ENCODE measurements at places on chromosomes 1 and 21.
A peak's percentile ranks its signal among the peaks of the same experiment; 100 is the strongest.

DNA sequence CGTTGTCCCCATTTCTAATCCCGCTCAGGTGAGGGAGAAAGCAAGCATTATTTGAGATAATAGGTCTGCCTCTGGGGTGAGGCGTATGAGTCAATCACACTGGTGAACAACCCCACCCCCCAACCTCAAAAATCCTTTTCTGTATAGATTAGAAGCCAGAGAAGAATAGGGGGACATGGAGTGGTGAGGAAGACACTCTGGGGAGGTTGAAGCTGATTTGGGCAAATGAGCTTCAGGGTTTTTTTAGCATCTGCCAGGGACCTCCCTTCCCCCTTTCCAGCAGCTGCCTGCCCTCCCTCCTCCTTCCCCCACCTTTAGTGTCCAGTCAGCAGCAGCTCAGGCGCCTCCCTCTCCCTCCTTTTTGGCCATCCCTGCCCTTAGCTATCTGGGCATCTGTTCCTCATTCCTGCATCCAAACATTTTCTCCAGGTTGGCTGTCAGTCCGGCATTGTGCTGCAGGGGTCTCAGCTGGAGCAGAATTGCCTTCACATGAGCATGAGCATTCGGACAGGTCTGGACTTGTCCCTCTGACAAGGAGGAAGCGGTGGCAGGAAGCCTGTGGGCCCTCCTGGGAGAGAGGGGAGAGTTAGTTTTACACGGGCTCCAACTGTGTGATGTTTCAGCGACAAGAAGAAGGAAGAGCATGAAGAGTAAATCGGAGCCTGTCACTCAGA is 30.8 kb upstream of the PTGFRN start:
- DNase-seq: no peak

DNA sequence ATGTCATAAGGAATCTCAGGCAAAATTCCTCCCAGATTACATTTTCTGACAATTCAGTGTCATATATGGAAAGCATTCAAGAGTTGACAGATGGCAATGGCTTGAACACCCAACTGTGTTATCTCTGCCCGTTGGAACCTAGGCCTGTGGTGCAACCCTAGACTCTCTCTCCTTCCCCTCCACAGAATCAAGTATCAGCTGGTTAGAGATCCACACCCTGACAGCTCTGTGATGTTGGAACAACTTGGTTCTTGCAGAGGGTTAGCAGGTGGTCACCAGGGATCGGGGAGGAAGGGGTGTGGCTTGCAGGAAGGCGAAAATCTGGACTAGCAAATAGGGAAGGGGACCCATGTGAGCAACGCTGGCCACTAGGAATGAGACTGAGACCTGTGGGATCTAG is 26.3 kb downstream of the PCSK9 start:
- DNase-seq: no peak

GRCh38 chr1:160164121-160164520 is 12.7 kb downstream of the ATP1A4 start:
- DNase-seq: no peak

DNA sequence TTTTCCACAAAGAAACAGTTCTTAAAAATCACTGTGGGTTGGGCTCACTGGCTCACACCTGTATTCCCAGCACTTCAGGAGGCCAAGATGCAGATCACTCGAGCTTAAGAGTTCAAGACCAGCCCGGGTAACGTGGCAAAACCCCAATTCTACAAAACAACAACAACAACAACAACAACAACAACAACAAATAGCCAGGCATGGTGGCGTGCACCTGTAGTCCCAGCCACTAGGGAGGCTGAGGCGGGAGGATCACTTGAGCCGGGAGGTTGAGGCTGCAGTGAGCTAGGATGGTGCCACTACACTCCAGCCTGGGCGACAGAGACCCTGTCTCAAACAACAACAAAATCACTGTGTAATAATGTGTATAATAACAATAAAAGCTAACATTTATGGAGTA is 40.8 kb downstream of the CDCP2 start:
- DNase-seq: no peak

DNA sequence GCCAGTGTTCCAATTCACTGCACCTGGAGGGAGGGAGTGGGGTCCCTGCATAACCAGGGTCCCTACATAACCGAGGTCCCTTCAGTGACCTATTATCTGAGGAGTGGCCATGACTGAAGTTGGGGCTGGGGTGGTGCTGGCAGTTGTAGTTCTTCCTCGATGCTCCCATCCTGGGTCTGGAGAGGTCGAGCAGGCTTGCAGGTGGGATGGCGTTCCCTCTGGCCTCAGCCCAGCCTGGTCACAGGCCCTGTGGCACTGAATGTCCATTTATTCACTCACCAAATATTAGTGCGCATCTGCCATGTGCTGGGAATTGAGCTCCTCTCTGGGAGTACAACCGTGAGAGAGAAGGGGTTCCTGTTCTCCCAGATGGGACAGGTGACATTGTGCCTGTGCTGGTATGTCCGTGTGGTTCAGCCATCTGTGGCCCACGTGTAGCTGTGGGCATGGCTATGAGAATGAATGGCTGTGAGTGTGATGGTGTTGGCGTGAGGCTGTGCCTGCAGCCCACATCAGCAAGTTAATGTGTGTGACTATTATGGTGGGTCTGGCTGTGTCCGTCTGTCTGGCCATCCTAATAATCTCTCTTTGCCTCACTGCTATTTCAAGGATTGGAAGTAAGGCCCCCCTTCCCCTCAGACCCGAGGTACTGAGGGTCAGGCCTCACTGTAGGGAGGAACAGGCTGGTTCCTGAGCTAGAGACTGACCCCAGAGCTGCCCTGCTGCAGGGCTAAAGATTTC is 3.9 kb upstream of the SLC6A9 start:
- no peak for DNase-seq

DNA sequence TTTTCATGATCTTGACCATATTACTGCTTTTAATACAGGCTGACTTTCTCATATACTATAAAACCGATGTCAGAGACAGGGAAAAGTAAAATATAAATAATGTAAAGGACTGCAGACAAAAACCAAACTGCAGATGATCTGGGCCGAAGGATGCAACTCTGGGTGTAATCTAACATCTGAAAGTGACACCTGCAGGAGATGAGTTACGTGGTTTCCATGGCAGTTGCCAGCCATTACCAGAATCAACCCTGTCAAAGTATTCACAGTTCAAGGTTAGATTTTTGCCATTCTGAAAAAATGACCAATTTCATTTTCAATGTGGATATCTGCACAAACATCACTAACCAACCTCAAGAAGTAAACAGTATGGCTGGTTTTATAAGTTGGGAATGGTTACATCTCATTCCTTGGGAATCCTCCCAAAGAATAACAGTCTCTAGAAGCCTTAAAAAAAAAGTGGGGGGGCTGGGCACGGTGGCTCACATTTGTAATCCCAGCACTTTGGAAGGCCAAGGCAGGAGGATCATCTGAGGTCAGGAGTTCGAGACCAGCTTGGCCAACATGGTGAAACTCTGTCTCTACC is 27.7 kb downstream of the DNAJC11 start:
- no peak for DNase-seq

GRCh38 chr21:37452227-37452626 is 85.7 kb downstream of the DYRK1A start:
- DNase-seq: no peak

DNA sequence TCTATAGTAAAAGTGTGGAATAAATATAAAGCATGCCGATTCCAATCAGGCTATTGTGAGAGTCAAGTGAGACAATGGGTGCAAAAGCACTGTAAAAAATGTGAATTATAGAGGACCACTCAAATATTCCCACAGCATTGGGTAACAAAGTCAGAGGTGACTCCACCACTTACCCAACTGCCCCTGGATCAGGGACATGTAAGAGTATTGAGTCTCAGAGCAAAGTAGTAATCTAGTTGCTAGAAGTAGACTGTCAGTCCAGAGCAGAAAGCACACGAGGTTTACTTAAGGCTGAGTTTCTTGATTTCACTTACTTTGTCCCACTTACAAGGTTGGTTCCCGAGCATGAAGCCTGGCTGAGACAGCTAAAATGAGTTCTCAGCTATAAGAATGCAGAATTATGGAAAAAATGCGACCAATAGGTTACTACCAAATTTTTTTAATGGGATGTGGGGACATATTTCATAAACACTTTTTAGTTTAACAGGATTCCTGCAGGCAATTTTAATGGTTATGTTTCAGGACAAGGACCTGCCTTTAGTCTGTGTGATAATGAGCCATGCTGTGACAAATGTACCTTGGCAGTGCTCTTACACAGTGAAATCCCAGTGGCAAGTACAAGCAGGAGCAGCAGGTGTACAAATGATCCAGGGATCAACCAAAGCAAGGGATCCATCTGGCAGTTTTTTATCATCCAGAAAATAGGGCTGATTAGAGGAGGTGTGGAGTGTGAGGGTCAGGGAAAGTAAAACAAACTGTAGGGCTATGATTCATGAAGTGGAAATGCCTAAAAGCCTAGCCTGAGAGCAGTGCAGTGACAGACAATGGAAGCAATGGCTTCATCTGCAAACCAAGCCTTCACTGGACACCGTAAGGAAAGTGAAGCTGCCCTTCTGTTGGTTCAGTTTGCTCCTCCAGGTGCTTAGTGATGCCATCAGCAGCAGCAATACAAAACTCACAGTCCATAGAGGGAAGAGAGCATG is 156.2 kb upstream of the SPAG17 start:
- DNase-seq: no peak

DNA sequence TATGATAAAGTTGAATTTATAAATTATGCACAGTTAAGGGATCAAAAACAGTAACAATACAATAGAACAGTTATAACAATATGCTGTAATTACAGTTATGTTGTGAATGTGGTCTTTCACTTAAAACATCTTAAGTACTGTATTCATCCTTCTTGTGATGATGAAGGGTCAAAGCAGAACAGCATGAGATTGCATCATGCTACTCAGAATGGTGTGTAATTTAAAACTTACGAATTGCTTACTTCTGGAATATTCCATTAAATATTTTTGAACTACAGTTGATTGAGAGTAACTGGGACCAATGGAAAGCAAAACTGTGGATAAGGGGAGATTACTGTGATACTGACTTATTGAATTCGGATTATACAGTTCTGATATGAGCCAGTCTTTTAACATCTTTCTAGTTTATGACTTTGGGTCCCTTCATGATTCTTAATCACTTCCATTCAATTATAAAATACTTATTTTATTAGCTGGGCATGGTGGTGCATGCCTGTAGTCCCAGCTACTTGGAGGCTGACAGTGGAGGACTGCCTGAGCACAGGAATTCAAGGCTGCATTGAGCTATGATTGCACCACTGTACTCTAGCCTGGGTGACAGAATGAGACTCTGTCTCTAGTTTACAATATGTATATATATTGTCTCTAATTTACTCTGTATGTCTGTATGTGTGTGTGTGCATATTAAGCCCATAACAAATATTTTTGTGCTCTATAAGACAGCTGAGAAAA is 43.2 kb downstream of the ATP1B1 start:
- DNase-seq: no peak

GRCh38 chr1:24113641-24114033 is 1.7 kb upstream of the MYOM3 start:
- no peak for DNase-seq

GRCh38 chr1:91725618-91725988 is 160.3 kb downstream of the TGFBR3 start:
- no peak for DNase-seq

DNA sequence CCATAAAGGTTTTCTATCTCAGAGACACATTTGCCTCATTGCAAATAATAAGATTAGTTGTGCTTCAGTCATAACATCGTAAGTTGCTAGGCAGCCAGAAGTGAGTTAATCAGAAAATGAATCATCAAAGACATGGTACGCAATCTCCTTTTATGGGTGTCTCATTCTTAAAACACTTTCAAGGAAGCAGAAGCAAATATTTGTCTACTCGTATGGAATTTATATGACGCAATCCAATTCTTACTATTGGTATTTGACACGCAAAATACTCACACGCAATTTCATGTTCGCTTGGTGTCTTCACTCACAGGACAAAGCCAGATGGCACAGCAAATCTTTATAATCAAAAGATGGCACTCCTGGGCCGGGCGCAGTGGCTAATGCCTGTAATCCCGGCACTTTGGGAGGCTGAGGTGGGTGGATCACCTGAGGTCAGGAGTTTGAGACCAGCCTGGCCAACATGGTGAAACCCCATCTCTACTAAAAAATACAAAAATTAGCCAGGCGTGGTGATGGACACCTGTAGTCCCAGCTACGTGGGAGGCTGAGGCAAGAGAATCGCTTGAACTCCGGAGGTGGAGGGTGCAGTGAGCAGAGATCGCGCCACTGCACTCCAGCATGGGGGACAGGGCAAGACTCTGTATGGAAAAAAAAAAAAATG is 56.4 kb downstream of the HLCS start:
- DNase-seq: no peak

DNA sequence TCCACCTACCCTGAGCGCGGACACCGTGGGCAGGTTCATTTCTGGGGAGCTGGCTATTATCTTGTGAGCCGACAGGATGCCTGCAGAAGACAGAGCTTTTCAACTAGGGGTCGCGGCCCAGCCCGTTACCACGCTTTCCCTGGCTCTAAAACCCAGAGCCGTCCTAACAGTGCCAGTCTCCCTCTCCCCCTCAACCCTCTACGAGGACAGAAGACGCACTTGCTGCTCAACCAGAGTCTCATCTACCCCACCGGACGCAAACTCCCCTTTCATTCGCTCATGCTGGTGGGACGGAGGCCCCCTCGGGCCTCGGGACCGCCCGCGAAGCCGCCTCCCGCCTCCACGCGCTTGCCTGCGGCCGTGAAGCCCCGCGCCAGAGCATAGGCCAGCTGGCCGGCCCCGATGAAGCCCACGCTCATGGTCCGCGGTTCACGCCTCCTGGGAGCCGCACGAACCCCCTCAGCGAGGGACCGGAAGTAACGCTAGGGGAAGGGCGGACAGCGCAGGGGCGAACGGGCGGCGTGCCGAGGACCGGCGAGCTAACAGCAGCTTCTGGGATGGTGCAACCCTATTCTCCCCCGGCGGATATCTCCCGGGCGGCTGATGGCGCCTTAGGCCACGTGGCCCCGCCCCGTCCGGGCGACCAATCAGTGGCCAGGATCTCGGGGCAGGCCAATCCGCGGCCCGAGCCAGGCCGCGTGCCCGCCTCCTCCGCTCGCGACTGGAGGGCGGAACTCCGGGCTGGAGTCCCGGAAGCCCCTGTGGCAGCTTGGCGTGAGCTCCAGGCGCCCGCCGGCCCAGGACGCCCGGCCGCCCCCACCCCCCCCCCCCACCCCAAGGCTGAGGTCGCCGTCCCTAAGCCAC is at the start of gene PYCR2:
TSS of gene PYCR2 (minus strand) at position 559 of the 864 bp plus-strand sequence. CDS start at position 419, 140 bp downstream.
- peak; percentile 99 for DNase-seq
